ENCODE measurements at places on chromosomes 7 and 10.

DNA sequence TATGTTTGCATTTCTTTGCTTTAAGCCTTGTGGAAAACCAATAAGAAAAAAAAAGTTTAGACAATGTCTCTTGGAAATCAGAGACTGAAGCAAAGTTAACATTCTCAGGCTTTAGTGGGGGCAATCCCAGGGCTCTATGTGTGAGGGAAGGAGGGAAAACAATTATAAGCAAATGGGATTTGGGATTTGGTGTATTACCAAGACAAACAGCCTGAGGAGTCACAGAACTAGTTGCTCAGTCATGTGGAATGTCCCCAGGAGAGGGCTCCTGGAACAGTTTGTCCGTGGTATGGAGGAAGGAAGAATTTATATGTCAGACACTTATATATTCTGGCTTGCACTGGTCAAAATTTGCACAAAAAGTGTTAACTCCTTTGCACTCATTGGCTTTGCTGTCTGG lies 562.9 kb upstream of the TPK1 start:
- no peak for DNase-seq

DNA sequence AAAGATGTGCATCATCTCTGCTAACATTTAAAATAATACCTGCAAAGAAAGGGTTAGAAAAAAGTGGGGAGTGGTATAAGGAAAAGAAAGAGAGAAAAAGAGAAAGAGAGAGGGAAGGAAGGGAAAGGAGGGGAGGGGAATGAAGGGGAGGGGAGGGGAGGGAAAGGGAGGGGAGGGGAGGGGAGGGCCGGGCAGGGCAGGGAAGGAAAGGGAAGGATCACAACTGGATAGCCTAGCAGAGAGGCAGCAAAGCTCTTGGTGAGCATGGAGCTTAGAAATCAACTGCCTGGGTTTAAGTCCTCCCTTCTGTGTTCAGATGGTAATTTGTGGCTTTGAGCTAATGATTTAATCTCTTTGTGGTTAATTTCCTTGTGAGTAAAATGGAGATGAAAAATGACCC lies 5.4 kb upstream of the FAM237B start:
- DNase-seq, result no peak

- DNase-seq, result no peak
Measured at GRCh38 chr7:30764030-30764975, 6.9 kb upstream of the MINDY4 start.

DNA sequence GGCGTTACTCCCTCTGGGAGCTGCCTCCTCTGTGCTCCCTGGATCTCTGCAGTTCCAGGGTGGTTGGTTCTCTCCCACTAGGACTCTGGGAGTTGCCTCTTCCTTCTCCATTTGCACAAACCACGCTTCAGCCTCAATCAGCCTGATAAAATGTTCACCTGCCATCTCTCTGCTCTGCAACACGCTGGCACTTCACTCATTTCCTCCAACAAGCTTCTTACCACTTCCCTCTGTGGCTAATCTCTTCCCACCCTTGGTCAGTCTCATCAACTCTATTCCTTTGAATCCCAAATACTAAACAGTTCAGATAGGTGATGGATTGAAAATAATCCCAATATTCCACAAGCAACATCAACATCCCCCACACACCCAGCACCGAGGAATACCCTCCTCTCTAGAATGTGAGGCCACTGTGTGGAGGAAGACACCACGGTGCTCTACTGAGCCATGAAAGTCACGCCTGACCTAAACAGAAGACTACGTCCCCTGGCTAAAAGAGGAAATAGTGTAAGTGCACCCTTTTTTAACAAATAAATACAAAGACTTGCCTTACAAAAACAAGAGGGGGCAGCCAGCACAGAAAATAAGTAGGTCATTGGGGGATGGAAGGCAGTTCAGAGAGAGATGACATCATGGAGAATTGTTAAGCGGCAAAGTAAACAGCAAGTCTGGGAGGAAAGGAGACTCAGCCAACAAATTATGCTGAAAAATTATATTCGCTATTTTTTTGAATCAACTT lies 1.9 kb upstream of the FAM170B start:
- peak; percentile 40 for DNase-seq

DNA sequence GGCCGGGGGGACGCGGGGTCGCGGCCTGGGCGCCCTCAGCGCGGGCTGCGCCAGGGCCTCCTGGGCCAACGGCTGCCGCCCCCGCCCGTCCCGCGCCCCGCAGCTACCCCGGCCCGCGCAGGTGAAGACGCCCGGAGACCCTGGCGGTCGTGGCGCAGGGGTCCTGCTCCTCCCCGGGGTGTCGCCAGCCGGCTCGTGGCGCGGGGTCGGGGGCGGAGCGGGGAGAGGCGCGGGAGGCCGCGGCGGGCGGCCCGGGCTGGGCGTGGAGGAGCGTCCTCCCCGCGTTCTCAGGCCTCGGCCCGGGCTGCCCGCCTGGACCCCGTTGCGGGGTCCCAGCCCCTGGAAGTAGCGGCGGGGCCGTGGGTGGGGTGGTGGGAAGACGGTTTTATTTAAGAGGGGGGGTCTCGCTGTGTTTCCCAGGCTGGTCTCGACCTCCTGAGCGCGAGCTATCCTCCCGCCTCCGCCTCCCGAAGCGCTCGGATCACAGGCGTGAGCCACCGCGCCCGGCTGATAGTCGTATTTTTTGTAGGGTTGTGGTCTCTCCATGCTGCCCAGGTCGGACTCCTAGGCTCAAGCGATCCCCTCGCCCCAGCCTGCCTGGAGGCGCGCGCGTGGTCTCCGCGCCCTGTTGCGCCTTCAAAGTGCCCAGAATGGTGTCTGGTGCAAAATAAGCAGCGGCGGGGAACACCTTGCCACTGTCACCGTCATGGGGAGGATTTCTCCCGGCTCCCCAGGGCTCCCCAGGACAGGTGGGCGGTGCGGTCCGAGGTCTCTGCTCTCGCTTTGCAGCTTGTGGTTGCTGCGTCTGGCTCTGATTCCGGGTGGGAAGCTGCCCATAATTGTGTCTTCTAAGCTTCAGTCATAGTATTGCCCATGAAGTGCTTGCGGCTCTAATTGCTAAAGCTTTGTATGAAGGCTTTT lies 15.3 kb upstream of the SUN1 start:
- DNase-seq, result no peak

GRCh38 chr7:82615527-82615926 lies 171.9 kb upstream of the CACNA2D1 start:
- no peak for DNase-seq

DNA sequence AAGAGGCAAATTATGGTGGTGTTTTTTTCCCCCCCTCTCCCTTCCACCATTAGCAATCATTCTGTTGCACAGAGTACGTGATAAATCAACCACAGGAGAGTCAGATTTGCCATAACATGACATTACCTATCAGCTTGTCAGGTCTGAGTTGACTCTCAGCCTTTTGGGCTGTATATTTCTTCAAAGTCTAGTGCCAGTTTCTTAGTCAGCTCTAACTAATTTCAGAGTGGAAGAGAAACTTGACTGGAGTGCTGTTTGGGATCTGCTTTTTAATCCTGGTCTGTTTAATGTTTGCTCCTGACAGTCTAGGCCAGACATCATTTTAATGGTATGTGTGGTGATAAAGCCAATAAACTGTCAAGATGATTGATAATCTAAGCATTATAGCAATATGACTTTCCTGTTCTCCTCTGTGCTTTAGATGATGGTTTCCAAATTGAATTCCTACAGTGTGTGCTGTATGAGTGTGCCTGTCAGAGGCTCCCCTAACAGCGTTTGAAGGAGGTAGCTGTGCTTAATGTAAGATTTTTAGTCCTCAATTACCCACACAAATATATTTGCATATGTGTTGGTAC lies 76.9 kb downstream of the LRMDA start:
- no peak for DNase-seq

DNA sequence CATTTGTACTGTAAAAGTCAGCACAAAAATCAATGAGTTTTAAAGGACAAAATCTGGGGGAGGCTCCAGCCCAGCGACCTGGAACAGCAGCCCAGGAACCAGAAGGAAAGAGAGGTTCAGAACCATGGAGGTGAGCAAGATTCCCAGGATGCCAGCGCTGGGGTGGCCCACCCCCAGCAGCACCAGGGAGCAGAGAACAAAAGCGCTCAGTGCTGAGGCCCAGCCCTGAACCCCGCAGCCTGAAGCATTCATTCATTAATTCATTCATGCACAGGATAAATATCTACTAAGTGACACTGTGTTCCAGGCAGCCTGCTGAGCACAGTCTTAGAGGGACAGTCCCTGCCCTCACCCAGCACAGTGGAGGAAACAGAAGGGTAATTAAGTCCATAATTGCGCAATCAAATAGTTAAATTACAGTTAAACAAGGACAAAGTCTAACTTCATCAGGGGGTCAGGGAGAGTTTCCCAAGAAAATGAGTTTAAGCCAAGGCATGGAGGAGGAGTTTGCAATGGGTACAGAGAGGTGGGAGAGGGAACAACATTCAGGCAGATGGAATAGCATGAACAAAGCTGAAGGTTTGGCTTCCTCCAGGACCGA lies 202.3 kb downstream of the GRID1 start:
- no peak for DNase-seq

DNA sequence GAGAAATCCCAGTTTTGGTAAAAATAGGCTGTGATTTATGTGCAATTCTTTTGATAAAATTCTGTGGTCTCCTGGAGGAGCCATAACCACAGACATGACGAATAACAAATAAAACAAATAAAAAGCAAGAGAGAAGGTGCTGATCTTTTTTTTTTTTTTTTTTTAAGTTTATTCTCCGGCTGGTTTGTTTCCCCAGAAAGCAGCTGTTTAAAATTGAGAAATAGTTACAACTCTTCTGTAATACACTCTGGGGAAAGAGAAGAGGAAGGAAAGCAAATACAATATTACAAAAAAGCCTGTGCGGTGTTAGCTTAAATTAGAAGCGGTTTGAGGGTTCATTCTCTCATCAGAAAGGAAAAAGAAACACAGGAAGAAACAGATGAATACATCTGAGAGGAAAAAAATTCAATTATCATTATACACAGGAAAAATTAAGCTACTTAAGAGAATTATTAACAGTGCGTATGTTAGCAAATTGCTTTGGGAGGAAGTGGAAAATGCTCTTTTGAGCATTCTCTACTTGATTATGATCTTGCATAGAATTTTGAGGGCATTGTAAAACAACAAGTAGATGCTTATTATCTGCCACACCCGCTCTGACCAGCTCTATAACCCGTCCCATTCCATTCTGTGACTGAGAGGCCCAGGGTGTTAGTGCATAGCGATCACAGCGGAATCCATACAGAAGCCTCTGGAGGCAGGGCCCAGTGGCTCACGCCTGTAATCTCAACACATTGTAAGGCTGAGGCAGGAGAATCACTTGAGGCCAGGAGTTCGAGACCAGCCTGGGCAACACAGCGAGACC lies 40.6 kb upstream of the WAC start:
- DNase-seq, result no peak

DNA sequence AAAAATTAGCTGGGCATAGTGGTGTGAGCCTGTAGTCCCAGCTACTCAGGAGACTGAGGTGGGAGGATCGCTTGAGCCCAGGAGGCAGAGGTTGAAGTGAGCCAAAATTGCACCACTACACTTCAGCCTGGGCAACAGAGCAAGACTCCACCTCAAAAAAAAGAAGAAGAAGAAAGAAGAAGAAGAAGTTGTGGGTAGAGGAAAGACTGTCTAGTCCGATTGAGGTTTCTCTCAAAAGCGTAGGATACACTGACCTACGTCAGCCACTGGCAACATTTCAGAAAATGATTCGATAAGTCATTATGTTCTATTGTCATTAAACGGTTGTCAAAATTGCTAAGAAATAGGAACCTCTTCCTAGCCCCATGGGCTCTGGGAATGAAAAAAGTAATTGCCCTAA lies 22.3 kb upstream of the RHBDD2 start:
- DNase-seq, result no peak

DNA sequence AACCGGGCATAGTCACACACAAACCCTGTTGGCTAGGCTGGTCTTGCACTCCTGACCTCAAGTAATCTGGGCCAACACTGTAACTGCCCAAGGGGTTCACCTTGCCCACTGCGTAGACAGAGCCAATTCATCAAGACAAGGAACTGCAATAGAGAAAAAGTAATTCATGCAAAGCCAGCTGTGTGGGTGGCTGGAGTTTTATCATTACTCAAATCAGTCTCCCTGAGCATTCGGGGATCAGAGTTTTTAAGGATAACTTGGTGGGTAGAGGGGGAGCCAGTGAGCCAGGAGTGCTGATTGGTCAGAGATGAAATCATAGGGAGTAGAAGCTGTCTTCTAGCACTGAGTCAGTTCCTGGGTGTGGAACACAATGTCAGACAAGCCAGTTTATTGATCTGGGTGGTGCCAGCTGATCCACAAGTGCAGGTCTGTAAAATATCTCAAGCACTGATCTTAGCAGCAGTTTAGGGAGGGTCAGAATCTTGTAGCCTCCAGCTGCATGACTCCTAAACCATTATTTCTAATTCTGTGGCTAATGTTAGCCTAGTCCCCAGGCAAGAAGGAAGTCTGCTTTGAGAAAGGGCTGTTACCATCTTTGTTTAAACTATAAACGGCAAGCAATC lies 15.6 kb upstream of the FXYD4 start:
- no peak for DNase-seq

DNA sequence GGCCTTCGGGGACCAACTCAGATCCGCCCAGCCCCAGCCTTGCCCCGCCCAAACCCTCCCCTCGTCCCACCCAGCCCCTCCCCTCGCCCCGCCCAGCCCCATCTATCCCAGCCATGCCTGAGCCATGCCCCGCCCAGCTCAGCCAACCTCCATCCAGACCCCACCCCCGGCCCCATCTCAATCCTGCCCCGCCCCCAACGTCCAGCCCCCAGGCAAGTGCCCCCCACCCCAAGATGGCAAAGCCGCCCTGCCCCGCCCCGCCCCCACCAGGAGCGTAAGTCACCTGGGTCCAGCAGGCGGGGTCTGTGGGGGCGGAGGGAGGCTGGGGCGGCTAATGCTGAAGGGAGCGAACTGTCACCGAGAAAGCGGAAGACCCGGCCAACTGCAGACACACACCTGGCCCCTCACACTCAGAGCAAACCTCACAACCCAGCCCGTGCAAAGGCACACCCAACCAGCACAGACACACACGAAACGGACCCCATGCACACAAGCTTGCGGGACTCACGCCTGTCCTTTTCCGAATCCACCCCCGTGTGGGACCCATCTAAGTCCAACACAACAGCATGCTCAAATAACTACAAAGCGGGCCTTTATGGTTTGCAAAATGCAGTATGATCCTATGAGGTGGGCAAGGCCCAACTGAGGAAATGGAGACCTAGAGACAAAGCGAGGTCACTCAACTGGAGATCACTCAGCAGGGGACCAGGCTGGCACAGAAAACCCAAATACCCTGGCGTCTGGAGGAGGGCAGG lies 11.5 kb upstream of the OGA start:
- DNase-seq, result no peak

- no peak for DNase-seq
Measured at GRCh38 chr7:45459476-45459875, 114.7 kb upstream of the ADCY1 start.

DNA sequence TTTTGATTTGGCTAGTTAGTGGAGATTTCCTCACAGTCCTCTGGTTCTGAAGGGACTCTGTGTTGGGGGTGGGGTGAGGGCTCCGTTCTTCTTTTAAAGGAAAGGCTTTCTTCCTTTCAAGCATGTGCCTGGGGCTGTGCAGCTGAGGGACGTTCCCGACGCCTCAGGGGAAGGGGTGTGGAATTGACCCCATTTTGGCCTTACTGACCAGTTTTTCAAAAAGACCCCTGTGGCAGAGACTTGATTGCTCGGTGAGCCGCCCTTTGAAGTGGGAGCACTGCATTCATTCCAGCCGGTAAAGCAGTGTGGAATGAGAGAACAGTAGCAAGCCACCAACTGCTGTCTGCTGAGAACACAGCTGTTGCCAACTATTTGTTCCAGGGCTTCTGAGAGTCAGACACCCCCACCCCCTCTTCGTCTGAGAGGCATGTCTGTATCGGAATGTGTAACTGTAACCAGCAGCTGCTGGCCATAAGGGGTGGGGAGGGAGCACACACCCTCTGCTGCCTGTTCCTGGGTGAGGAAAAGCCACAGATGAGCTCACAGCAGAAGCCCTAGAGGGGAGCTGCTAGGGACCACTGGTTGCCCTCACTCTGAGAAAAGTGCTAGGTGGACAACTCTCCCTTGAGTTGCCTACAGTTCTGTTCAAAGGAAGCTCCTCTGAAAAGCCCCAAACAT lies 33.2 kb downstream of the WBP1L start:
- no peak for DNase-seq

All from vagina (tissue), 2 donors.